ENCODE measurements at places on chromosomes 2 and 18.

DNA sequence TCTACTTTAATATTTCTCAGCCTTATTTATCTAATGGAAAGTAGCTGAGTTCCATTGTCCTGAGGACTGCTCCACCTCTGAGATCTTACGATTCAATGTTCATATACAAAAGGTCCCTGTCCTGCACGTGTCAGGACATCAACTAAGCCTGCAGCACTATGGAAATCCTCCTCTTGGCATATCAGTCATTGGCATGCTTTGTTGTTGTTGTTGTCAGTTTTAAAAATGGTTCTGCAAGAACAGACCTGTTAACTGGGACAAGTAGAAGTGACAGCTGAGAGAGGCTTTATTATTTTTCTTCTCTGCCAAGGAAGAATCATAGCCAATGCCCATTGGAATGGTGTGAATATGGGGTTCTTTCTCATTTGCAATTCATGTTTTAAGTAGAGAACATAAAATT lies 450.1 kb upstream of the PKDCC start:
- no peak for DNase-seq

GRCh38 chr18:26458526-26459232 lies 89.7 kb downstream of the KCTD1 start:
- DNase-seq = no peak

DNA sequence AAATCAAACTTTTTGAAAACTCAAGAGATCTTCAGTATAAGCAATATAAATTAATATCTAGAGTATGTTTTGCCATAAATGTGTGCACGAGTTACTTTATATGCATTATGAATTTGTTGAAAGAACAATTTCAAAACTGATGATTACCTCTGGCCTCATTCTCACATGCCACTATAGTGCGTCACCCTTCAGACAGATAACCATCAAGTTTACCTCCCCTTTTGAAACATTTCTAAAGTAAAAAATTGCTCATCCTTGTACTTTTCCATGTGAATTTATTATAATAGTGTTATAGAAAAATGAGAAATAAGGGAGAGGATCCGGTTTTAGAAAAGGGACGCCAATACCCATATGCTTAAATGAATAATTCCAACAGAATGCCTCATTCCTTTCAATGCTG lies 38.3 kb downstream of the ZEB2 start:
- DNase-seq = no peak

- no peak for DNase-seq
Measured at GRCh38 chr18:54765636-54766375, 62.5 kb upstream of the RAB27B start.

DNA sequence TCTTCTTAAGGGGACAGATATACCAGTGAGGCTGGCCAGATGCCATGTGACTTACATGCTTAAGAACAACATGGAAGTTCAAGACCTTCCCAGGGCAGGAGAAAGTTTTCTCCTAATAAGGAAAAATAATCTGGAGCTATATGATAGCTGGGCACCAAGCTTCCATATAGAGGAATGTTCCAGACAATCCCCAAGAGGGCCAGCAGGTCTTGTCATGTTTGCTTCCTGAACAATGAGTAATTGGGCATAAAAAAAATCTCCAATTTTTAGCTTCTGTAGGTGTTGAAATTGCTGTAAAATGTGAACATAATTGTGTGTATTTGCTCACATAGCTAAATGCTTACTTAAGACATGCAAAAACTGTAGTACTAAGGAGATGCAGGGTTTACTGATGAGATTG lies 809.5 kb upstream of the PIK3C3 start:
- no peak for DNase-seq

DNA sequence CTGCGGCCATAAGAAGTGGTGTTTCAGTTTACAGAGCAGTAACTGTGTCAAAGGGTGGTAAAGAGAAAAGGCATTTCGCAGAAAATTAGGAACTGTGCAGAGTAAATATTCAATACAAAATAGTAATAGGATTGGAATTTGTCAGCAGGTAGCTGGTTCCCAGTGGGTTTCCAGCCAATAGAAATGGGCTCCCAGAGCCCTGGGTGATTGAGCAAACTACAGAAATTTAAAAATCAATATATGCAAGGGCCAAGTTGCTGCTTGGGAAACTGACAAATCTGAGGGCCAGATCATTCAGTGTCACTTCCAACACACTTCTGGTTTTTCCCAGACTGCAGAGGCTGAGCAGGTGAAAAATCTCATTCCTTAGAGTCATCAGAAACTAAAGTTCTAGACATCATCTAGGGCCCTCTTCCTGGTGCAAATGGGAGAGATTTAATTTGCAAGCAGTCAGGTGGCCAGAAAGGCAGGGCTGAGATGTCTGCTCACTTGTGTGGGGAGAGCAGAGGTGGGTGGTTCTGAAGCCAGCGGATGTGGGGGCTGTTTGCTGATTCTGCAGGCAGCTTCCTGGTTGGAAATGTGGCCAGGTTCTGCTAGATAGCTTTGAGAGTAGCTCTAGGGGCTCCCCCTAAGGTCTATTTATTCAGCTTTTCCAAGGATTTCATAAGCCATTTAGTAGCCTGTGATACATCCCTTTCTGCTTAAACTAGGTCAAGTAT lies 182.4 kb downstream of the NCK2 start:
- no peak for DNase-seq

GRCh38 chr18:67080601-67081000 lies 435.9 kb downstream of the DSEL start:
- no peak for DNase-seq

- DNase-seq = no peak
Measured at GRCh38 chr18:31877900-31878299, 65.0 kb downstream of the TRAPPC8 start.
